ENCODE measurements at places on chromosomes 6 and 20.

- DNase-seq: no peak
Measured at GRCh38 chr6:2766767-2767656, 1.8 kb downstream of the WRNIP1 start.

GRCh38 chr20:23159947-23160318 is 73.8 kb upstream of the CD93 start:
- no peak for DNase-seq

- DNase-seq: no peak
Measured at GRCh38 chr20:25592135-25592852, 7.0 kb upstream of the NINL start.

- DNase-seq: no peak
Measured at GRCh38 chr6:38169977-38170526, 350.5 kb downstream of the ZFAND3 start.

GRCh38 chr6:74603322-74604076 is 602.4 kb downstream of the COL12A1 start:
- DNase-seq: no peak

DNA sequence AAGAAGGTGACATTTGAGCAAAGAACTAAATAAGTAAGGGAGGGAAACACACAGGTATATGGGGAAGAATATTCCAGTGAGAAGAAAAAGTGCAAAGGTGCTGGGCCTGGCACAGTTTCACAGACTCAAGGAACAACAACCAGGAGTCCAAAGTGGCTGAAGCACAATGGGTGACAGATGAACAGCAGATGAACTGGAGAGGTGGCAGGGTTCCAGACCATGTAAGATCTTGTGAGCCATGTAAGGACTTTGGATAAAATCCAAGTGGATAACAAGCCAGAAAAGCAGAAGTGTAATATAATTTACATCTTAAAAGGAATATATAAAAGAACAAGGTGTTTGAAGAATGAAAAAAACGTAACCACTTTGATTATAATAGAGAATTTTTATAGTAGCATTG is 87.9 kb downstream of the MMS22L start:
- no peak for DNase-seq

DNA sequence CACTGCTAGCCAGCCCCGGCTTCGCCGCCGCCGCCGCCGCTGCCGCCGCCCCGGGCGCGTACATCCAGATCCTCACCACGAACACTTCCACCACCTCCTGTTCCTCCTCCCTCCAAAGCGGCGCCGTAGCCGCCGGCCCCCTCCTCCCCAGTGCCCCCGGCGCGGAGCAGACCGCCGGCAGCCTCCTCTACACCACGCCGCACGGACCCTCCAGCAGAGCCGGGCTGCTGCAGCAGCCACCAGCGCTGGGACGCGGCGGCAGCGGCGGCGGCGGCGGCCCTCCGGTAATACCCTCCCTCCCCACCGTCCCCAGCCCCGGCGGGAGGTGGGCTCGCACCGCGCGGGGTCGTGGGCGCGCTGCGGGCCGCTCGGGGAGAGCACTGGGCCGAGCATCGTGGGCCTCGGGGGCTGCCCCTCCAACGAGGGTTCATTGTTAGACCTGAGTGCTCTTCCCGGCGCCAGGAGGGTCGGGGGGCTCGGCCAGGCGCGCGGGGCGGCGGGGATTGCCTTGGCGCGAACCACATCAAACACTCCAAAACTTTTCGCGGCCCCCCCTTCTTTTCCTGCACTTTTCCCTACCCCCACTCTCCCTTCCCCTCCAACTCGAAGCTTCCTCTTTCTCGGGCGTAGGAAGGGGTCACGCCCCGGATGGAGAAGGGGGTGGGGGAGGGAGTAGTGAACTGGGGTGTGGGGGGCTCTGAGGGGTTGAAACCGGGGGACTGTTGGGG is 827 bp downstream of the E2F3 start:
- DNase-seq: peak; percentile 22

DNA sequence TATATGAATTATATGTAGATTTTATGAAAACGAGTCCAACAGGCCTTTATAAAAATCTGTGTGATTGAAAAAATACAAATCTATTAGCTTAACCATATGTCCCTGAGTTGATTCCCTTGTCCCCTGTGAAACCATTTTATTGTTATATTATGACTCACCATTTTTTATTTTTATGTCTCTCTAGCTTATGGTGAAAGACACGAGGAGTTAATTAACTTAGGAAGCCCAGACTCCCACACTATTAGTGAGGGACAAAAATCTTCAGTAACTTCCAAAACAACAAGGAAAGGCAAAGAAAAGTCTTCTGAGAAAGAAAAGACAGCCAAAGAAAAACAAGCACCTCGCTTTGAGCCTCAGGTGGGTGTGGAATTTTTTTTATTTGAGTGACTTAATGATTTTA is 183.1 kb downstream of the ADGB start:
- no peak for DNase-seq

GRCh38 chr6:159084493-159085091 is 39.8 kb upstream of the TAGAP start:
- DNase-seq: no peak

All from stimulated activated CD4-positive, alpha-beta T cell treated with anti-CD3 and anti-CD28 coated beads, Interleukin-2, amount 100 ng/mL, for 4 hours (primary cell).